ENCODE measurements at places on chromosomes 11 and 22.

- no peak for DNase-seq
Observed at GRCh38 chr11:94400050-94400449, 1.2 kb downstream of the GPR83 start.

DNA sequence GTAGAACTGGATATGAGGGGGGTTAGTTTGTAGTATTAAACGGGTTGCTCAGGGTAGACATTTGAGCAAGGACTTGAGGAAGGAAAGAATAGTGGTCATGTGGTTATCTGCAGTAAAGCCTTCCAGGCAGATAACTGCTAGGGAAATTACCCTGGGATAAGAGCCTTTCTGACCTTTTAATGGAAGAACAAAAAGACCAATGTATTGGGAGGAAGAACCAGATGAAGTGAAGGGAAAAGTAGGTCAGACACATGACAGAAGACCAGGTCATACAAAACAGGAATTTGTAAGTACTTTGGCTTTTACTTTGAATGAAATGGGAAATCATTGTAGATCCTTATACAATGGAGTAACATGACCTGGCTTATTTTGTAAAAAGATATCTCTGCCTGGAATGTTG lies 241.9 kb upstream of the CTSC start:
- no peak for DNase-seq

- DNase-seq, result no peak
Observed at GRCh38 chr11:78032090-78032489, 9.0 kb upstream of the KCTD14 start.

DNA sequence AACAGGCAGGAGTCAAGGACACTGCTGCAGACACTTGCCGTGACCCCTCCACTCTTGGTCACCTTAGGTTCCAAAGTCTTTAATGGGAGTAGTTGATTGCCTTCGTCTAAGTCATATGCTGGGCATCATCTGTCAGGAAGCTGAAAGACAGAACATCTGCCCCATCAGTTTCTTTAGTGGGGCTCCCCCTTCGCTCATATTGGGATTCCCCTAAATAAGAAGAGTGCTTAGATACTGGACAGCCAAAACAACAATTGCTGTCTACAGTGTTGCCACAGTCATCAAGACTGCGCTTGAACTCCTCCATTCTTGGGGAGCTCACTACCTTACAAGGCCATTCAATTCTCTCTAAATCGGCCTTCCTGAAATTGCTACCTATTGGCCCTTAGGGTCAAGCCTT lies 58.5 kb downstream of the UBASH3B start:
- DNase-seq, result no peak

DNA sequence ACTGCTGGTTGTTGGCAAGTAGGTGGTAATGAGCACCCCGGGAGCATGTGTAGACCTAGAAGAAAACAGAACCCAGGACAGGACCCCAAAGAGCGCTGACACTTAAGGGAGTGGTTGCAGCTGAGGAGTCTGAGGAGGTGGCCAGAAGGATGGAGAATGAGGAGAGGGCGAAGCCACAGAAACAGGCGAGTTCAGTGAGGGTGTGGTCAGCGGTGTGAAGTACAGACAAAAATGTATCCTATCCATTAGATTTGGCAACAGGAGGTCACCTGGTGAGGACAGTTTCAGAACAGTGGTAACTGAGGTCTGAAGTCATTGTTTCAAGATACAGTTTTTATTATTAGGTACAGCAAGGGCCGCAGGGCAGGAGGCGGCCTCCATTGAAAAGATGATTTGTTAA lies 8.6 kb upstream of the THY1 start:
- no peak for DNase-seq

GRCh38 chr11:74094393-74094792 lies 76.4 kb downstream of the C2CD3 start:
- no peak for DNase-seq

DNA sequence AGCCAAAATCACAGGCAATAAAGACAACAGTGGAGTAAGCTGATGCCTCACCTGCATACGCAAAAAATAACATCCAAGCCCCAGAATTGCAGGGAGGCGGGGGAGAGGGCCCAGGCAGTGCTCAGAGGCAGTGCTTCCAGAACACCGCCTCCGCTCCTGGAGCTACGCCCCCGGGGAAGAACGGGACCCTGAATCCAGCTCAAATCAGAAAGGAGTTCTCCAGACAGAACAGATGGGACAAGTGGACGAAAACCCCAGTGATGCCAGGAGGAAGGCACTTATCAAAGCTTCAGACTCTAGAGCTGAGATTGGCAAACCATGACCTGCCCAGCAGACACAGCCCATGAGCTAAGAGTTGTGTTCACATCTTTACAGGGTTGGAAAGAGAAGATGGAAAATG lies 683.9 kb downstream of the TBC1D22A start:
- DNase-seq, result no peak

- no peak for DNase-seq
Observed at GRCh38 chr11:120097721-120098385, 40.1 kb downstream of the TRIM29 start.

DNA sequence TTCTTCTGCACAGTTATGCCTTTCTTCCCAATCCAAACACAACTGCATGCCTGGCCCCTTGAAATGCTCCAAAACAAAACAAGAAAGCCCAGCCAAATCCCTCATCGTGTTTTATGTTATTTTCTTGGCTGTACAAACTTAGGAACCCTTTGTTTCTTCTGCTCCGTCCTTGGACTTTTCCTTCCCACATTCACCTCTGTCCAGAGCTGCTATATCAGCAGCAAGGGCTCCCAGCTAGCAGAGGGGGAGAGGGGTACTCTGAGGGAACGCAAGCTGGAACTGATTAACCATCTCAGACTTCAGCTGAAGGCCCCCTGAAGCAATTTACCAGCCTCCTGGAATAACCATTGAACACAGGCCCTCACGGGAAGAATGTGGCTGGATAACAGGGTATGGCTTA lies 214.7 kb downstream of the TENM4 start:
- no peak for DNase-seq

DNA sequence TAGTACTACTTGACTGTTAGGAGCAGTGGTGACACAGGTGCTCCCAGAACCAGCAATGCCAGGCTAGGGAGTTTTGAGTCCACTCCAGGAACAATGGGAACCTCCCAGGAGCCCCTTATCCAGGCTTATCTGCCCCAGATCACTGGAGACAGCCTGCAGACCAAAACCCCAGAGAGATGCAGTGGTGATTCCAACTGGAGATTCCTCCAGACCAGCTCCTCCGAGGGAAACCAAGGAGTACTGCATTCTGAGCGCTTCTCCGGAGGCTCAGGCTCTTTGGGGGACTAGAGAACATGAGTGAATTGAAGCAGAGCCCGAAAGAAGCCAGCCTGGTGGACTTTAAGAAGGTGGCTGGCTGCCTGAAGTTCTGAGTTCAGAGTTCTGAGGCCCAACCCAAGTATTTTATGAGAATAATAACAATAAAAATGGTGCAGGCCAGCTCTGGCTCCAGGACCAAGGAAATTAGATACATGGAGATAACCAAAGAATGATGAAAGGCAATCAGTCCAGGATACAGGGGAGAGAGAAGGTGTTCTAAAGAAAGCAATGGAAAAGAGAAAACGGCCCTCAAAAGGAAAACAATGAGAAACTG lies 1.3 kb upstream of the TMEM25 start:
- no peak for DNase-seq

DNA sequence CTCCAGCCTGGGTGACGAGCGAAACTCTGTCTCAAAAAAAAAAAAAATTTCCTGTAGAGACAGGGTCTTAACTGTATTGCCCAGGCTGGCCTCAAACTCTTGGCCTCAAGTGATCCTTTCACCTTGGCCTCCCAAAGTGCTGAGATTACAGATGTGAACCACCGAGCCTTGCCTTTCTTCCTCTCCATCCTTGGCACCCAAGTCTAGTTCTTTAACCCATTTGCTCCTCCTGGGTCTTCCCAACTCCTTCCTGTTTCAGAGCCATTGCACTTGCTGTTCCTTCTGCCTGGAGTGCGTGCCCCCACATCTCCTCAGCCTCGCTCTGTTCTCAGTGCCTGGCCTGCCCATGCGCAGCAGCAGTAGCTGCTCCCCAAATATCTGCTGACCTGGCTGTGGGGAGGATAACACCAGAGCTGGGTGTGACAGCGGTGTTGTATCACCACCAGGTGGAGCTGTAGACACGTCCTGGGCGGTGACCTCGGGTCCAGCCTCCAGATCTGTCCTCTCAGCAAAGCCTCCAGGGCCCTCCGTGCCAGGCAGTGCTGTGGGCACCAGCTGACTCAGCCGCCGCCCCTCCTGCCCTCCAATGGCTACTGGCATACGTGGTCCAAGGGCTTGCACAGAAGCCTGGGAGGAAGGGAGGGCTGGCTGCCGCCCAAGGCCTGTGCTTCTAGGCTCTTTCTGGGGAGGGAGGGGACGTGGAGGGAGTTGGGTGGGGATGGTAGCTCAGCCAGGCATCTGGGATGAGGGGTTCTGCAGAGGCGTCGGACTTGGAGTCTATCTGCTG lies 22.0 kb downstream of the TEF start:
- peak; percentile 99 for DNase-seq

GRCh38 chr11:44977493-44977984 lies 26.9 kb upstream of the TP53I11 start:
- DNase-seq, result no peak

DNA sequence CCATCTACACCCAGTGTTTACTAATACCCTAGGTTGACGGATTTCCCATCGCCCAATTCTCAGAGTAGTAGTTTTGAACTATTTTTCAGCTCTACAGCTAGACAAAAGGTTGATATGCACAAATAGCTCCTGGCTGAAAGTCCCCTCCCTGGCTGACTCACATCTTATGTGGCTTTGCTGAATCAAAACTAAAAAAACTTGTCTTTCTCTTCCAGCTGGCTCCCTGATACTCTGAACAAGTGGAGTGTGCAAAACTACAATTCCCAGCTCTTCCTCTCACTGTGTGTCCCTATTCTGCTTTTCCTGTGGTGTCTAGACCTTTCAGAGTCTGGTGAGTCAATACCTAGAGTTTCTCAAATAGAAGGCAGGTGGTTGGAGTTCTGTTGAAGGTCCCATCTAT lies 12.7 kb upstream of the LARGE1 start:
- no peak for DNase-seq

- DNase-seq, result no peak
Observed at GRCh38 chr11:65719871-65720210, 757 bp downstream of the RNASEH2C start.

GRCh38 chr11:128157423-128158298 lies 429.7 kb downstream of the ETS1 start:
- no peak for DNase-seq

Data from gastrocnemius medialis (tissue), 4 donors.